A673 (cell line): ENCODE measurements at places on chromosomes 2 and 18. TPM values are rescaled to one million over a fixed set of nuclear protein-coding genes. Genes with fewer than 3 reads are reported as not detected.
A peak's percentile ranks its signal among the peaks of the same experiment; 100 is the strongest.

Gene CROCC2
- not detected in 2 replicates for total RNA-seq

Gene SLC35F5
- total RNA-seq, result 26.2 and 28.0 TPM in 2 replicates

- DNase-seq, result peak; percentile 15
Observed at GRCh38 chr2:201965550-201965949, 68.1 kb upstream of the FZD7 start.

DNA sequence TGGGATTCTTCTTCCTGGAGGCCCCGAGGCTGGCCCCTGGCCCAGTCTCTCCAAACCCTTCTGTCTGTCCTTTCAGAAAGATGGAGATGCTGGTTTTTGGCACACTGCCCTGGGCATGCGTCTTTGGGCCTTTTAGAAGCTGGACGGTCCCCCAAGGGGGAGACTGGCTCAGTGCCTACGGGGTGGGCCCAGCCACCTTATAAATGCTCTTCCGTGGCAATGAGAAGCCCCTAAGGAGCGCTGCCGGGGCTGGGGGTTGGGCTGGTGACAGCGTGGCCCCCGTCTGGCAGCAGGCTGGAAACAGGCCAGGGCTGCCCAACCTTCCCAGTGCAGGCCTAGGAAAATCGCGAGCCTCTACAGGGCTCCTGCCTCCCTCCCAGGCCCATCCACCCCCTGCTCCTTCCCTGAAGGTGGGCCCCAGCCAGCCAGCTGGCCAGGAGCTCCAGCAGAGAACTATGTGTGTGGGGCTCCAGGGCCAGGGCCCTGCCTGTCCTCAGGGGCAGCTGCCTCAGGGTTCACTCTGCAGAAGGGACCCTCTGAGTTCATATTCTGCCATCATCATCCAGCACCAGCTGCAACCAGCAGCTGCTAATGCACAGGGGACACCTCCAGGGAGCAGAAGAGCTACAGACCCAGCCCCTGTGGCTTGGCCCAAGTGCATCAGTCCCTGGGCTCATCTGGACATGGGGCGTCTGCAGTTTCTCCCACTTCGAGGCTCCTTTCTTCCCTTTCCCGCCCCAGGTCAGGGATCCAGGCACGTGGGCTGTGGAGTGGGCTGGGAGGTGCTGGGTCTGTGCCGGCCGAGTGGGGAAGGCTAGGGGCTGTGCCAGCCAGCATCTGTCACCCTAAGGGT is 107.6 kb upstream of the OTOS start:
- no peak for DNase-seq

GRCh38 chr18:76894566-76895346 is 72.4 kb downstream of the ZNF236 start:
- no peak for DNase-seq

- DNase-seq, result no peak
Observed at GRCh38 chr2:234189230-234189629, 138.7 kb downstream of the SPP2 start.

Gene SLC40A1
- total RNA-seq, result 1.5 and 1.9 TPM in 2 replicates

Gene ITPRIPL1
- 23.5 and 23.9 TPM in 2 replicates for total RNA-seq

Gene SCYGR5
- total RNA-seq, result not detected in 2 replicates

DNA sequence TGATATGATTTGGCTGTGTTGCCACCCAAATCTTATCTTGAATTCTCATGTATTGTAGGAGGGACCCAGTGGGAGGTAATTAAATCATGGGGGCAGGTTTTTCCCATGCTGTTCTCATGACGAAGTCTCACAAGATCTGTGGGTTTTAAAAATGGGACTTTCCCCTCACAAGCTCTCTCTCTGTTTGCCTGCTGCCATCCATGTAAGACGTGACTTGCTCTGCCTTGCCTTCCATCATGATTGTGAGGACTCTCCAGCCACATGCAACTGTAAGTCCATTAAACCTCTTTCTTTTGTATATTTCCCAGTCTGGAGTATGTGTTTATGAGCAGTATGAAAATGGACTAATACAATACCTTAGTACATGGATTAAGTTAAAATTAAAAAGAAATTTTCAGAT is 1094.7 kb upstream of the SLC39A10 start:
- no peak for DNase-seq
